ENCODE measurements at places on chromosomes 13 and 19.

GRCh38 chr13:44051918-44052675 is 172.4 kb downstream of the LACC1 start:
- no peak for DNase-seq

GRCh38 chr13:27923794-27924528 is 4.2 kb downstream of the PDX1 start:
- DNase-seq: no peak

DNA sequence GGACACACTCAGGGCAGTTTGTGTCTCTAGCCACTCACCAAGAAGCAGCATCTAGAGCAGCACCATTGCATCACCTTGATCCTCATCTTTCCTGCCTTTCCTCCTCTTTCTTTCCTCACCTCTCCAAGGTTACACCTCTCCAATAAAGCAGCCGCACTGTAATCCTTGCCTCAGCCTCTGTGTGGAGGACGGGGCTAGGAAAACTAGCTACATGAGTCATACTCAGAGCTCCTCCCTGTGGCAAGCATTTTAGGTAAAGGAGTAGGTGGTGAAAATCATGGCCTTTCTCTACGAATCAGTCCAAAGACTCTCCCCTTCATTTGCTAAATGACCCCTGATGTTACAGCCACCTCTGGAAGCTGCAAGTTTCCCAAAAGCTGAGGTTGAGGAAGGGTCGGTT is 108.9 kb downstream of the DNAJC15 start:
- no peak for DNase-seq

- no peak for DNase-seq
Observed at GRCh38 chr13:27130223-27130978, 41.2 kb downstream of the USP12 start.

DNA sequence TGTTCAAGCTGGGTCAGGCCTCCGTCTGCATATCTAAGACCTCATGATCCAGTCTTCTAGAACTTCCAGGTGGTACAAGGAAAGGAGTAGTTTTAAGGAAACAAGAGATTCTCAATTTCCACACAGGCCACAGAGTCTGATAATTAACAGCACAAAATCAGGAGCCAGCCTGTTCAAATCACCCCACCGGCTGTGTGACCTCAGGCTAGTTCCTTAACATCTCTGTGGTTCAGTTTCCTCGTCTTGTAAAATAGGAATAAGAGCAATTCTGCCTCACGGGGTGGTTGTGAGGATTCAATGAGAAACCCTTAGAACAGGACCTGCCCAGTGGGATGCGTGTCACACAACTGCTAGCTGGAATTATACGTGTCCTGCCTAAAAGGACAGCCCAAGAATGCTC is 25.6 kb downstream of the FCGBP start:
- no peak for DNase-seq

GRCh38 chr19:34313188-34313587 is 51.8 kb upstream of the GPI start:
- DNase-seq: no peak

DNA sequence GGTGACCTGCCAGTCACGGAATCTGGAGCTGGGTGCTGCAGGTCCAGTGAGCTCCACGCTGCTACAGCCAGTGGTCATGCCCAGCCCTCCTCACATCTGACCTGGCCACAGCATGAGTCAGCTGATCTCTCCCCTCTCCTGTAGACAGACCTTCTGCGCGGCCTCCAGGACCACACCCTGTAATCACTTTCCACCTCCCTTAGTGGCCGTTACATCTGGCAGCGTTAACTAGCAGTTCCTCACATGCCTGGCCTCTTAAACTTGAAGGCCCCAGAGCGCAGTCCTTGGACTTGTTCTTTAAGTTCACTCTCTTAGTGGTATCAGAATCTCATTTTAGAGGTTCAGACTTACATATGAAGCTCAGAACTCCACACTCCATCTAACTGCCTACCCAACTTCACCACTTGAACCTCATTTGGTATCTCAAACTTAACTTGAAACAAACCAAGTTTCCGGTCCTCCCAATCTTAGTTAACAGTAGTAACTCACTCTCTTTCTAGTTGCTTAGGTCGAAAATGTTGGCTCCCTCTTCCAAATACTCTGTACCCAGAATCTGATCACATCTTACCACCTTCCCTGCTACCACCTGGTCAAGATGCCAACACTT is 22.7 kb downstream of the MIPEP start:
- no peak for DNase-seq

GRCh38 chr19:5782945-5783919 is 1.3 kb downstream of the PRR22 start:
- no peak for DNase-seq

- no peak for DNase-seq
Observed at GRCh38 chr13:51044023-51044665, 66.9 kb downstream of the C13orf42 start.

- DNase-seq: no peak
Observed at GRCh38 chr19:55442372-55442961, 633 bp downstream of the SHISA7 start.

DNA sequence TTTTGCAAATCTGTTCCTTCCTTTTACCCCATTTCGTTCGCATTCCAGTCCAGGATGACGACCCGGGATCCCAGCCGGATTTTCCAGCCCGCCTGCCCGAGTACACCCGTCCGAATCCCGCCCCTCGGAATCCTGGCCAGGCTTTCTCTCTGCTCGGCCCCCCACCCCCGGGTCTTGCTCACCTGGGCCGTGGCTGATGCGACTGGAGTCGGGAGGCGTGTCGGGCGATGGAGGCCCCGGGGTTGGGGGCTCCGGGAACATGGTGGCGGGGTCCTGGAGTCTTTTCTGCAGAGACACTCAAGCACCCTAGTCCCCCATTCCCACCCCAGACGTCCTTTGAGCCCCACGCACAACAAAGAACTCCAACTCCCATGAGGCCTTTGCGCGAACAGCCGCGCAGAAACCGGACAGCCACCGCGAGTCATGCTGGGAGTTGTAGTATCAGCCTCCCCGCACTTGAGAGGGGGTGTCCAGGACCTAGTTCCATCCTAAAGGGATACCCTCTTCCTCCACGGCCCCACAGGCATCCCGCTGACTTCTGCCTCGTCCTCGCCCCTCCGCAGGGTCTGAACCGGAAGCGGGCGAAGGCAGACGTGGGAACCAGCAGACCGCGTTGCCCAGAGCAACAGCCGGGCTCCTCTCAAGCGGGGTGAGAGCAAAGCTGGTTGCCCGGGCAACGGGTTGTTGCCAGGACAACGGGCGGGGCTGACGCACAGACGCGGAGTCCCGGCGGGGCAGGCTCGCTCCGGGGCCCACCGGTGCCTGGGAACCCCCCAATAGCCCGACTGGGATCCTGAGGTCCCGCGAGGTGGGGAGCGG is 1.1 kb downstream of the SYT5 start:
- no peak for DNase-seq

- DNase-seq: no peak
Observed at GRCh38 chr19:56142087-56142787, 1.1 kb downstream of the ZNF444 start.

DNA sequence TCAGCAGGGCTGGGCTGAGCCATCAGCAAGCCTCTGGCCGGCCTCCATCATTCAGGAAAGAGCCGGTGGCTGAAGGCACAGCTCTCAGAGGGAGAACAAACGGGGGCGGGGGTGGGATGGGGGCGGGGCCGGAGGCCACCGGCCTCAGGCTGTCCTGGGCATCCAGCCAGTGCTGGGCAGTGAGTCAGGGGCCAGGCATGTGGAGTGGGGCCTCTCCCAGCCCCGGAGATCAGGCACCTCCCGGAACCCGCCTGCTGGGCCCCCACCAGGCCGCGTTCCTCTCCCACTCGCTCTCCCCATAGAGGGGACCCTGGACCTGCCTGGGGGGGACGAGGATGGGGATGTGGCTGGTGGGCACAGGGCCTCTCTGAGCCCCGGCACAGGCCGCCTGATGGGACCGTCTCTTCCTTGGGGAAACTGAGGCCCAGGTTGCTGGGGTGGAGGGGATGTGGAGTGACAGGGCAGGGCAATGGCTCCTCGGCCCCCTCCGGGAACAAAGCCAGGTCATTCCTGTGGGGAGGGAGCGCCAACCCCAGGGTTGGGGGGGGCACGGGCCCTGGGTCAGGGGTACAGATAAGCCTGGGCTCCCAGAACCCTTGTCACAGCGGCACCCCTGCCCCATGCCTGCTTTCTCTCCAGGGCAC is 12.9 kb downstream of the SPC24 start:
- DNase-seq: no peak

- no peak for DNase-seq
Observed at GRCh38 chr19:11377237-11377636, 2.8 kb downstream of the SWSAP1 start.

DNA sequence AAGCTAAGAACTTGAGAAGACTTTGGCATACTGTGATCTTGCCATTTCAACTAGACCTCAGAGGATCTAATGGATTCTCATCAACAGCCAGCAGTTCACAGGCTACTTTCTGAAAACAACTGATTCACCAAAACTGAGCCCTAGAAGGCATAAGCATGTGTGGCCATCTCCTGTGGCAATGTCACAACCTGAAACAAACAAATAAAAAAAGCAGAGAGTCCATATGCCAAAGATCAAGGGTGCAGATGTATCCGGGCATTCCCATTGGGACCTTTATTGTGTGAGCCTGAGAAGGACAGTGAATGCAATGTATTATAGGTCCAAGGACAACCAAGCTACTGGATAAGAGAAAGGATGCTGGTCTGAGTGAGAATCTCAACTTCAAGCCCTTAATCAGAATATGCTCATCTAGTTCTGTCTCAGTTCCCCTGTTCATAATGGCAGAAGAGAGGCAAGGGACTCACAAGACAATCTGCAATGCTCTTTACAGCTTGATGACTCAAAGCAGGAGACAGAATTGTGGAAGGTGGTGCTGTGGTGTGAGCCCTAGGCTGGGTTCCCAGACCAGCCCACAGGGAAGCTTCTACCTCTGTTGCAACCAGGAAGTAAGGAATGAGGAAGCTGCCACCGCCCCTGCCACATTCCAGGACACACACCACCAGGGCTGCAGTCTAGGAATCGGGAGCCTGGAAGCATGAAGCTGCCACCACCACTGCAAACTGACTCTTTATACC is 133.7 kb downstream of the RAP2A start:
- no peak for DNase-seq

DNA sequence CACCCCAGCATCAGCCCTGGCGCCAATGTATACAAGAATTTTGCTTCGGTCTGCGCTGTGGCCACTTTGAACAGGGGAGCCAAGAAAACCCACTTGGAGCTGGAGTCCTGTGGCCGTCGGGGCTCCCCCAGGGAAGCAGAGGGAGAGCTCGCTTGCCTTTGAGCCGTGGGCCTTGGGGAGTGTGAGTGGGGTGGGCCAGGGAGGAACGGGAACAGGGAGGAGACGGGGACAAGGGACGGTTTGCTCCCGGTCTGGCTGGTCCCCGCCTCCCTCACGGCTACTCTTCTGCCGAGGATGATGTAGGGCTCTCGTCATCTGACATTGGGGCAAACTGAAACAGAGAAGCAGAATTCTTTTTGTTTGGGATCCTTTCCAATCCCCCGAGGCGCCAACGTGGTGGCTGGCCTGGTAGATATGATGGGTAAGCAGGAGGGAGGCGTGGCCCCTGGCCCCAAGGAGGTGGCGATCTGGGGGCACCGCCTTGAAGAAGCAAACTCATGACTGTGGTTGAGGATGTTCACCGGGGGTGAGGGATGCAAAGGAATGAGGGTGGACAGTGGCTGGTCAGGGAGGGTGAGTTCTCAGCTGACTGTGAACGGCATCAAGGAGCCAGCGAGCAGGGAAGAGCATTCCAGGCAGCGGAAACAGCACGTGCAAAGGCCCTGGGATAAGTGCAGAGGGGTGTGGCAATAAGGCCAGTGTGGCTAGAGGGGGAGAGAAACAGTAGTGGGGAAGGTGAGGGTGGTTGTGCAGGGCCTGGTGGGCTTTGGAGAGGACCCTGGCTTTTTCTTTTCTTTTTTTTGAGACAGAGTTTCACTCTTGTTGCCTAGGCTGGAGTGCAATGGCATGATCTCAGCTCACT is 10.9 kb upstream of the SPC24 start:
- DNase-seq: no peak

DNA sequence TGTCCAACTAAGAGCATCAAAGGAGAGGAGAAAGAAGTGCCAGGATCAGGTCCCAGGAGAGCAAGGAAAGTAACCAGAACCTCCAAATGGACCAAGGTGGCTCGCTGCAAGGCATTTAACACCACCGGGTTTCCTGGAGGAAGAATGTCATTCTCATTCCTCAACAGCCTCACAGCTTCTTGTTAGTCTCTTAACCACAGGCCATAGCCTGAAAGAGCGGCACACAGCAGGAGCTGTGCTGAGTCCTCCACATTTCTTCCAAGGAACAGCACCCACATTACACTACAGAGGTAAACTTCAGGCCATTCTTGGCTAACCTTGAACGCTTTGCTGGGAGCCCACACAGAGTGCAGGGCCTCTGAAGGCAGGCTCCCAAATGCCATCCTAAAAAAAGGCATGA is 23.6 kb downstream of the DOCK9 start:
- DNase-seq: no peak

DNA sequence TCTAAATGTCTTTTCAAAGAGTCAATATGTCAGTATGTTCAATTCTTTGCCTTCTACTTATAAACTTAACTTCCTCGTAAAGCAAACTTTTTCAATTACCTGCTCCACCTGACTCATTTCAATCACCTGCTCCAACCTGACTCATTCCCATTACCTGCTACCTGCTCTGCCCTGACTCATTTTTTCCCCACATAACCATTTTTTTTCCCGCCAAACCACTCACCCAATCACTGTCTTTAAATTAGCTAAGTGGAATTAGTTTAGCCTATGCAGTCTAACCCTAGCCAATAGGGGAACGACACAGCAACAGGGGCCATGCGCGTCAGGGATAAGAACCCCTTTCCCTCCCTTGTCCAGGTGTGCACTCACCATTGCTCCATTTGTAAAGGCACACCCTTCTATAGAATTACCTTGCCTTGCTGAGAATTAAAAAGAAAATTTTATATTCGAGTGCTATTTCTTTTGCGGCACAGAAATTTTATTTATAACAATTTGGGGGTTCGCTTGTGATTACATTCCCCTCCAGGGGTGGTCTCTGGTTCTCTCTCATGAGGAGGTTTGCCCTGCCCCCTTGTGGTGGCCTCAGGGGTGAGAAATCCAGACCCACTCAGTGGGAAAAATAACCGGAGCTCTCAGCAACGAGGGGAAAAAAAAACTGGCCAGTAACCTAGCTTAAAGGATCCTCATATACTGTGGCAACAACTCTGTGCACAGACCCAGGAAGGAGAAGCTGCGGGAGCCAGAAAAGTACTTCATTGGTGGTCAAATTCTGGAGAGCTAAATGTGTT is 193.1 kb downstream of the ZNF486 start:
- no peak for DNase-seq

- no peak for DNase-seq
Observed at GRCh38 chr13:33876716-33877394, 58.9 kb downstream of the RFC3 start.

- DNase-seq: no peak
Observed at GRCh38 chr13:46278474-46278873, 66.7 kb downstream of the LRRC63 start.

DNA sequence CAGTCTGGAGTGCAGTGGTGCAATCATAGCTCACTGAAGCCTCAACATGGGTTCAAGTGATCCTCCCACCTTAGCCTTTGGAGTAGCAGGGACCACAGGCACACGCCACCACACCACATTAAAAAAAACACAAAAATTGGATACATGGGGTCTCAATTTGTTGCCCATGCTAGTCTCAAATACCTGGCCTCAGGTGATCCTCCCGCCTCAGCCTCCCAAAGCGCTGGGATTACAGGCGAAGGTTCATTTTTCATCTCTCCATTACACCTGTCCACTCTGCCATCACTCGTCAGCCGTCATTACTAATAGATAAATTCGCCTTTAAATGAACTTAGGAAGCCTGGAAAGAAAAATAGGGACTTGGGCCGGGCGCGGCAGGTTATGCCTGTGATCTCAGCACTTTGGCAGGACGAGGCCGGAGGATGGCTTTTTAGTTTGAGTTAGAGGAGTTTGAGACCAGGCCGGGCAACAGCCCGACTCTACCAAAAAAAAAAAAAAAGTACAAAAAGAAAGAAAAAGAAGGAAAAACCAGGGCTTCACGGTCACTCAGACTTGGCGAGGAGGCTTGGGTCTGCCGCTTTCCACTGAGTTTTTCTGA is 685 bp upstream of the SUPT5H start:
- DNase-seq: no peak

Data from NCI-H2081 treated with DMSO at 0.1 percent for 48 hours (cell line).